NCI-H1105 treated with DMSO at 0.1 percent for 48 hours (cell line): ENCODE measurements at places on chromosomes 3 and 15.

DNA sequence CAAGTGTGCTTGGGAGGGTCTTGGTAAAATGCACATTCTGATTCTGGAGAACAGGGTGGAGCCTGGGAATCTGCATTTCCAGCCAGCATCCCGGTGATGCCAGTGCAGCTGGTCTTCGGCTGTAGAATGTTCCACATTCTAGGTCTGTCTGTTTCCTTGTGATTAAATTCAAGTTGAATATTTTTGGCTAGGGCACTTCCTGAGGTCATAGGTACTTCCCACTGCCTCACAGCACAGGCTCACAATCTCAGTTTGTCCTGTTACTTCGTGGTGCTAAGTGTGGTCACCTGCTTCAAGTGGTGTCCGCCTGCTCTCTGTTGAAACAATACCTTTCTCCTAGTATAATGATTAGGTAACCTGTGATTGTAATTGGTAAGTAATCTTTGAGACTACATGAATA, 40.1 kb downstream of the FLNB start:
- no peak for DNase-seq

DNA sequence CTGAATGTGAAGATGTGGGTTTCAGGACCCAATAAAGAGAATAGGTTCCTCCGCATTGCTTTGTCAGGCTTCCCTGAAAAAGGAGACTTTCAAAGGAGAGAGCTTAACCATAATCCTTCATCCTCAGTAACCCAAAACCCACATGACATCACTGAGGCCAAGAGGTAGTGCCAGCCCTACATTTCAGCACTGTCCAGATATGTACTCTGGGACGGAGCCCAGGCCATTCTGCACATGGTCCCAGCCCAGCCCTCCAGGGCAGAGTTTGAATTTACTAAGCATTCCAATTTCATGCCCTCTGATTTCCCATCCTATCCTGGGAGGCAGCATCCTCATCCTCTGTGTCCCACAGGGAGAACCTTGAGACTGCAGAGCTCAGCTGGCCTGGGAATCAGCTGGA, 210.5 kb downstream of the GABRB3 start:
- no peak for DNase-seq

DNA sequence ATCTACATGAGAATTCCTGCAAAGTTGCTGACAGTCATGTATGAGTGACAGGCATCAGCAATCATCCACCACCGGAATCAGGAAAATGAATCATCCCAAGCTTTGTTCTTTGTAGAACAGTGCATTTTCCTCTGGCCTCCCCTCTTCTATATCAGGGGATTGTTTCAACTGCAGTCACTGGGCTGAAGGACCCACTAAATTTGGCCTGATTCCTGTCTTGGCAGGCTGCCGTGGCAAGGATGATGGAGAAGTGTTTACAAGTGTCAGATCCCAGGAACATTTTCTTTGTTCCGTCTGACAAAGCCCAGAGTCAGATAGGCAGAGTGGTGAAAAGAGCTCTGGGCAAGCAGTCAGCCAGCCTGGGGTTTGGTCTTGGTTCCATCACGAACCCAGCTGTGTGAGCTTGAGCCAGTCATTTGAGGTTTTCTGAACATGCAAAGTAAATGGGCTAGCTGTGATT, 175.1 kb upstream of the TSC22D2 start:
- DNase-seq: peak; percentile 97

- no peak for DNase-seq
These were observed 85.6 kb downstream of the CPN2 start for GRCh38 chr3:194265505-194265892.

GRCh38 chr3:154943981-154944380, 136.1 kb upstream of the MME start:
- no peak for DNase-seq

- no peak for DNase-seq
These were observed 100.6 kb downstream of the SLMAP start for GRCh38 chr3:57856675-57857074.

GRCh38 chr3:177513815-177514610, 316.7 kb upstream of the TBL1XR1 start:
- no peak for DNase-seq

DNA sequence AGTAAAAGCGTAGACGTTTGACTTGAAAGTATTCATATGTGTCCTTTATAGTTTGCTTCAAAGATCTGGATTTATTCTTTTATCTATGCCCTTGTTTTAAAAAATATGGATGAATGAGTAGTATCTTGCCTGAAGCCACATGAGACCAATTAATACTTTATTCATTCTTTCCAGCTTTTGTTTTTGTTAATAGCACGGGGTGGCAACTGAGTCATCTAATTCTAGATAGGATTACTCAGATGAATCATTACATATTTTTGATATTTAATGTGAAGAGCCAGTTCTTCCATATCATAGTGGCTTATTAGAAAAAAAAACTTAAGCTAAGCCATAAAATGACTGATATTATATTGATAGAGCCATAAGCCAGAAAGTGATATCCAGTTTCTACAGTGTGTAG, 121.9 kb downstream of the BBX start:
- no peak for DNase-seq

DNA sequence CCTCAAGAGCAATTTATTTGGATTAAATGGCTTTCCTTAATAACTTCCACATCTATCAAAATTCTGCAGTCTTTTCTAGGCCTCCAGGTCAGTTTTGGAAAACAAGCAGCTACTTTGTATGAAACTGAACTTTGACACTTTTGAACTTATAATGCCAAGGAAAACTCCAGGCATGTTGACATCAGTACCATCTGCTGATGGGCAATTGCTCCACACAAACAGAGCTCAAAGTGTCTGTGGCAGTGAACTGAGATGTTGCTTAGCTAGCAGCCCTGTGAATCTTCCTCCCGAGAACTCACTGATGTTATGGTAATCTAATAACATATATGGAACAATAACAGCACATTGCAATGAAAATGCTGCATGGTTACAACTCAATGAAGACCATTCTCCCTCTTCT, 250.2 kb downstream of the THRB start:
- no peak for DNase-seq

- no peak for DNase-seq
These were observed 135.0 kb downstream of the SPATA16 start for GRCh38 chr3:173006006-173006405.

DNA sequence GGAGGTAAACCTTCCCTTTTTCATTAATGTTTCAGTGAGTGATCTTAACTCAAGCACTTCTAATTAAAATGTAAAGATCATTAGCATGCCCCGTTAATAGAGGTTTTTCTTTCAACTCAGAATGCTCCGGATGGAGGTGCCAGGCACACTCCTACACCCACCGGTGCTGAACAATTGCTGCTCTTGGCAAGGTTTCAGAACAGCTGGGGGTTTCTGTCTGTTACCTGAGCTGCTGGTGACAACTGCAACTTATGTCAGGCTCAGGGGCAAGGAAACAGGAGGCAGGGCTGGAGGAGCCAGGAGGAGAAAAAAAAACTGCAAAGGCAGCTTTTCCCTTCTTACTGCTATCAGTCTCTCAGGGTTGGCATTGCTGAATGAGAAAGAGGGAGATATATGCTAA, 250.1 kb downstream of the DIPK2A start:
- DNase-seq: peak; percentile 99

DNA sequence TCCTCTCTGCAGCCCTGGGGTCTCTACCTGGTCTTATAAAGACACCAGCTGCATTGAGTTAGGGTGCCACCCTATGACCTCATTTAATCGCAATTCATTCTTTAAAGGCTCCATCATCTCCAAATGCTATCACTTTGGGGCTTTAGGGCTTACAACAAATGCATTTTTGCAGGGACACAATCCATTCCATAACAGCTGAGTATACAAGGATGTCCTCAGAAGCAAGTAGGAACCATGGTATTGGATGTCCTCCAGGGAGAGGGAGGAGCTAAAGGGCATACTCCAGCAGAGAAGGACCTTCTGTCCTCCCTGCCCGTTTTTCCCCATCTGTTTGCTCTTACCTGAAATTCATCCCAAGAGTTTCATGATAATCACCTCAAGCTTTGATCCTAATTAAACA, 30.3 kb downstream of the UMPS start:
- DNase-seq: no peak

GRCh38 chr15:80484333-80484864, 80.2 kb downstream of the ARNT2 start:
- peak; percentile 2 for DNase-seq

GRCh38 chr15:91622235-91622634, 231.3 kb upstream of the SLCO3A1 start:
- no peak for DNase-seq

GRCh38 chr3:159800434-159801155, 188.0 kb upstream of the IL12A start:
- no peak for DNase-seq

- no peak for DNase-seq
These were observed 20.0 kb upstream of the ZNF148 start for GRCh38 chr3:125395091-125395490.

DNA sequence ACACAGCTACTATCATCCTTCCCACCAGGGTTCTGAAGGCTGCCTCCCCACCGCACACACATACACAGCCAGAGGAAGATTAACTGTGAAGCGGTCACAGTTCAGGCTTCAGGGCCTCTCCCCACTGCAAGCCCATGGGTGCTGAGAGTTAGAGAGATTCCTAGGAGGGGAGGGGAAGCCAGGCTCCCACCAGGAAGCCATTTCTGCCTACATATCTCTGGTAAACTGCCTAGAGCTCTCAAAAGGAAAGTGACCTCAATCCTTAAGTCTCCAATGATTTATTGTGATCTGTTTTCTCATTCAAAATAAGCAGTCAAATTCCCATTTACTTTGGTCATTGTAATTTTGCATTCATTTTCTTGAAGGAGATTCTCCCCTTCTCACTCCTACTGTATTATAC, 141.0 kb upstream of the BNIP2 start:
- no peak for DNase-seq

- no peak for DNase-seq
These were observed 5.4 kb downstream of the ISL2 start for GRCh38 chr15:76342058-76342381.

- no peak for DNase-seq
These were observed 120.0 kb downstream of the PLD1 start for GRCh38 chr3:171690281-171690680.

- no peak for DNase-seq
These were observed 57.6 kb upstream of the ATP11B start for GRCh38 chr3:182735672-182736071.

GRCh38 chr3:14487086-14487485, 53.1 kb downstream of the GRIP2 start:
- no peak for DNase-seq

DNA sequence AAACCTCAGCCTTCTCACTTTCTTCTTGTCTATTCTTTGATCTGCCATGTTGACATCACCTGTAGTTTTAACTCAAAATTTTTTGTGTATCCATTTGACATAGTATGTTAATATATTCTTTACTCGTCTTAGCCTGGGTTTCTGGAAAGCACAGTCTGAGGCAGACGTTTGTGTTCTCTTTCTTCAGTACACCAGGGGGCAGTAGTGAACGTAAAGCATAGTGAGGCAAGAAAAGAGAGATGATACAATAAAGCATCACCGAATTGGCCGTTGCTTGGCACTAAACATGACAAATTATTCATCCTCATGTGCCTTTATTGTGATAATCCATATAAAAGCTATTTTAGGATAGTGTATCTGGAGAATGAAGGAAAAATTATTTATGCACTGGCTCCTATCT, 141.0 kb upstream of the MYRIP start:
- peak; percentile 11 for DNase-seq

- no peak for DNase-seq
These were observed 342.1 kb upstream of the SOX2 start for GRCh38 chr3:181369637-181370036.

- peak; percentile 53 for DNase-seq
These were observed 113.0 kb downstream of the NLGN1 start for GRCh38 chr3:173510565-173510964.

GRCh38 chr3:162729686-162730085, 1233.1 kb downstream of the OTOL1 start:
- DNase-seq: no peak

- no peak for DNase-seq
These were observed 52.6 kb downstream of the FBN1 start for GRCh38 chr15:48592933-48593332.

DNA sequence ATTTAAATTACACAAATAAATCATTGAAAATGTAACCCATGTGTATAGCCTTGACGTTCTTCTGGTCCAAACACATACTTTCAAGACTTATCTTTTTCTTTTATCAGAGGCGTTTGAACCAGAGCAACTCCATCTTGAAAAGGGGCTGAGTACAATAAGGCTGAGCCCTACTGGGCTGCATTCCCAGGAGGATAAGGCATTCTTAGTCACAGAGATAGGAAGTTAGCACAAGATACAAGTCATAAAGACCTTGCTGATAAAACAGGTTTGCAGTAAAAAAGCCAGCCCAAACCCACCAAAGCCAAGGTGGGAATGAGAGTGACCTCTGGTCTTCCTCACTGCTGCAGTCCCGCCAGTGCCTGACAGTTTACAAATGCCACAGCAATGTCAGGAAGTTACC, 101.0 kb upstream of the IGSF10 start:
- DNase-seq: no peak

- no peak for DNase-seq
These were observed 33.9 kb upstream of the HHATL start for GRCh38 chr3:42736531-42736930.

- no peak for DNase-seq
These were observed 7.3 kb downstream of the FBLN2 start for GRCh38 chr3:13556207-13556606.

DNA sequence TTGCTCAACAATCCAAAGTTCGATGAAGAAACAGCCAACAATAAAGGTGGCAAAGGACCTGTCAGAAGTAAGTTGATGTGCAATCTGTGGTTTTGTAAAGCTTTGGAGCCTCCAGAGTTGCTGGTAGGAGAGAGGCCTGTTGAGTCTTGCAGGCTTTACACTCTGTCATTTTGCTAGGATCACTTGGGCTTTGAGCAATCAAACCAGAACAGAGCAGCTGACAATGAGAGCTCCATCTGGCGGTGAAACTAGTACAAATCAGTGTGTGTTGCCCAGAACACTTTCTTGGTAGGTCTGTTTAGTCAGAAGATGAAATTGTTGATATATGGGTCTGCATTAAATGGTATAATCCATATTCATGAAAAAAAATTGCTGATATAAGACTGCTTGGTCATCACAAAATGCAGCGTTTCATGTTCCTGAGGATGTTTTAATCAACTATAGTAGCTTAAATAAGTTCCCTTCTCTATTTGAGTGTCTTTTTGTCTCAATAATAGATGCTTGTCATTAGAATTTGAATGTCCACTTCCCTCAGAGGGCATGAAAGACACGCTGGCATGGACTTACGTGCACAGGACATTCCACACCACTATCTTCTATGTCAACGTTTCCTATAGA, 25.7 kb downstream of the TMOD2 start:
- DNase-seq: peak; percentile 51

- no peak for DNase-seq
These were observed 11.1 kb upstream of the TMC3 start for GRCh38 chr15:81384891-81385720.

DNA sequence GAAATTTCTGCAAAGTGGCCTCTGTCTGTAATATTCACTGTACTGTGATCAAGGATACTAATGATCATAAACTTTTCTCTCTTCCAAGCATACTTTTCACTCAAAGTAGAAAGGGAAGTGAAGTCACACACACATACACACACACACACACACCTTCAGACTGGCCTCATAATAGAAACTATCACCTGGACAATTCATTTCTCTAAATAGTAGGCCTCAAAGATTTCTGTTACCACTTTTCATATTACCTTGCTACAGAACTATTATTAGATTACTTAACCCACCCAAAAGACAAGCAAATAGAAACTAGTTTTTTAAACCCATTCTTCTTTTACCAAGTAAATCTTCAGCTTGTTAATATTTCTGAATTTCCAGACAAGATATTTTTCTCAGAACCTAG, 12.2 kb downstream of the CPB1 start:
- no peak for DNase-seq

- DNase-seq: no peak
These were observed 34.0 kb downstream of the ARIH2 start for GRCh38 chr3:48952510-48953118.
